ENCODE measurements at places on chromosomes 11 and 22.

GRCh38 chr11:46294365-46295309 lies 17.2 kb downstream of the CREB3L1 start:
- no peak for DNase-seq

DNA sequence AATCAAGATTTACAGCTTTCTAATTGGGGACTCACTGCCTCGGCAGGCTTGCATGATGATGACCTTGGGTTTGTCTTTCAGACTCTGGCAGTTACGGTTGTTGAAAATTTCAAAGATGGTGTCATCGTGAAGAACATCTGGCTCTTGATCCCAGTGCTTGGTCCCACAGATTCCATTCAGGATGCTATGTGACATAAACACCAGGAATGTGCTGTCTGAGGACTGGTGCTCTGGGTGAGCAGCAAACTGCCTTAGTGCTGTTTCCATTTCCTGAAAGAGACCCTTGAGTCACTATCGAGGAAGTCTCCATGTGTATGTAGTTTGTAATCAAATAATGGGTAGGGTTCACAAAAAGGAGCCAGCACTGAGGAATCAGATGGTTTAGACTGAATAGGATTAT lies 7.1 kb downstream of the CASP12 start:
- no peak for DNase-seq

DNA sequence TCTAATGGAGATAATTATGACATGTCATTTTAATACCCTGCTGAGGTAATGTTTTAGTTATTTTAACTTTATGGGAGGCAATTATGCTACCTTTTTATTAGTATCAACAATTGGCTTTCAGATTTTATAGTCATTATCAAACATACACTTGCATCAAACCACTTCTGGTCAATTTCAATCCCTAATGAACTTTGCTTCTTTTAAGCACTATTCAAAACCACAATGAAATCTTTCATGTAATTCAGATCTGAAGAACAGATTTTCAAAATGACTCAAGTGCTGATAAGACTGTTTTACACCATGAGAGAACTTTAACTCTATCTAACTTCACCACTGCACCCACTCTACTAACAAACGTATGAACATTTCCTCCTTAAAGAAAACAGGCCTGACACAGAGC lies 25.9 kb upstream of the CCDC34 start:
- DNase-seq = no peak

DNA sequence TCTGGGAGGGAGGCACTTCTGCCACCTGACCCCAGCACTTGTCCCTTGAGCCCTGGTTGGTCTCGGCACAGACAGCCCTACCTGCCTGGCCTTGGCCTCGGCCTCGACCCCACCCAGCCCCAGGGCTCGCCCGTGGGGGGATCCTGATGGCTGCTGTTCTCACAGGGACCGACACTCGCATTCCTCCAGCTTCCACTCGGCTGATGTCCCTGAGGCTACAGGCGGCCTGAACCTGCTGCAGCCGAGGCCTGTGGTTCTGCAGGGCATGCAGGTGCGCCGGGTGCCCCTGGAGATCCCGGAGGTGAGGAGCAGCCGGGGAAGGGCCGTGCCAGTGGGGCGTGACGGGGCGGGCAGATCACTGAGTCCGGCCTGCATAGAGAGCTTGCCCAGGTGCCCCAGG lies 5.1 kb downstream of the PCNX3 start:
- DNase-seq = no peak

DNA sequence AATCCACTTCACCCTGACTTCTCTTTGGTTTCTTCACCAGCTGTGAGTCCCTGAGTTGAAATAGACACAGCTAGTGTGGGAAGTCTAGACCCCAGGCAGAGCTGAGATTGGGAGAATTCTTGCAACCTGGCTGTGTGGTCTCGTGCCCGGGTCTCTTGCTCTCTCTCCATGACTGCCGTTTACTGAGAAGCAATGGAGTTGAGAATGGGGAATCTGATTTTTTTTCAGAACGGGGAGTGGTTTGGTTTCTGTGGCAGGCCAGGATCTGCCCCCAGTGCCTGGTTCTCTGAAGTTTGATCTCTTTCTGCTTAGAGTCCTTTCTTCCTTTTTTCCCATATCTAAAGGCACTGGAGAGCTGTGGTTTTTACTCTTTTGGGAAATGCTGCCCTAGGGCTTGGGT lies 1.5 kb downstream of the SIDT2 start:
- no peak for DNase-seq

- no peak for DNase-seq
These were observed 4.1 kb downstream of the TRABD start for GRCh38 chr22:50189849-50190181.

GRCh38 chr11:44047298-44047697 lies 483 bp upstream of the ACCSL start:
- DNase-seq = no peak

- no peak for DNase-seq
These were observed 18.5 kb downstream of the KRTAP5-5 start for GRCh38 chr11:1647901-1648652.

GRCh38 chr22:44994399-44995104 lies 15.3 kb downstream of the PHF21B start:
- DNase-seq = no peak

DNA sequence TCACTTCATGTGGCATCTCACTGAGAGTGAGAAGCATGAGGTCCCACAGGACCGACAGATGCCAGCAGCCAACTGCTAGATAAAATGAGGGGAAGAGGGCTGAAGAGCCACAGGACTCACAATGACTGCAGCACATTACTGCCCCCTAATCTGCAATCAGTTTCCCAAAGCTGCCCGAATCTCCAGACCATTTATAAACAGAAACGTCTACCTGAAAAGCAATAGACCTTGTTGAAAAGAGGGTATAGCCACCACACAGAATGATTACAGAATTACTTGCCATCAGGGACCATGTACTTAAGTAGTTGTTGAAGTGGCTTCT lies 12.4 kb upstream of the TEF start:
- no peak for DNase-seq

- no peak for DNase-seq
These were observed 489 bp downstream of the NUP98 start for GRCh38 chr11:3796801-3797328.

GRCh38 chr22:49587987-49588386 lies 239.7 kb downstream of the BRD1 start:
- no peak for DNase-seq

GRCh38 chr11:119910051-119910450 lies 181.1 kb upstream of the NECTIN1 start:
- DNase-seq = no peak

DNA sequence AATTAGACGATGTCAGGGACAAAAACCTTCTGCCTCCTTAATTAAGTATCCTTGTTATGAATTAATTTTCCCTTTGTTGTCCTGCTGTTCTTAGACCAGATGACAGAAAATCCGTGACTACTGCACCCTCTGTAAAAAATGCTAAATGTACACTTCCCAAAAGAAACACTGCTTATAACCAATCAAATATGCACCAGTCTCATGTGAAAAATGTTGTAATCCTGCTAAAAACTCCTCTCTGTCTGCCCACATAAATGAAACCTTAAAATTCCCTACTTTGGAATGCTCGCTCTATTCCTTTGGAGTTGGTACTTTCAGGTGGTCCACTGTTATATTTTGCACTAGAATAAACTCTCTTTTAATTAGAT lies 366.8 kb upstream of the CCDC179 start:
- DNase-seq = no peak

DNA sequence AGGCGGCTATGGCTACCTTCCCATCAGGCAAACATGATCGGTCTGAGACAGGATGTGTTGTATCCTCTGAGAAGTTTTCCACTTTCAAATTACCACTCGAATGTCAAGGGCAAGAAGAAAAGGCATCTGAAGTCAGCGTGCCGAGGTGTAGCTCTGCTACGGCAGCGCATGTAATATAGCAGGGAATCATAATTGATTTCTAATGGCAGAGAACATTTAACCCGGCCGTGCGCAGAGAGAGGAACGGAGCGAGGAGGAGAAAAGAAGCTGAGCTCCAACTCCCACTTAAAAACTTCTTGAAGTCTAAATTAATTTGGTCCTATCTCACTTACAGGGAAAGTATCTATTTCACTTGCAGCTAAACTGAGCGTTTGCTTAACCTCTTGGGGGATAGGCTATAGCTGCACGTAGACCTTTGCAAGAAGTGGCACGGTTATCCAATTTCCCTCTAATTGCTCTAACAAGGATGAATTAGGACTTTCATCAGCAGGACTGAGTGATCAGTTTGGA lies 137.3 kb upstream of the KIRREL3 start:
- DNase-seq = no peak

- no peak for DNase-seq
These were observed 65.5 kb upstream of the THY1 start for GRCh38 chr11:119488256-119488995.

GRCh38 chr11:73298233-73298632 lies 9.8 kb upstream of the ARHGEF17 start:
- no peak for DNase-seq

DNA sequence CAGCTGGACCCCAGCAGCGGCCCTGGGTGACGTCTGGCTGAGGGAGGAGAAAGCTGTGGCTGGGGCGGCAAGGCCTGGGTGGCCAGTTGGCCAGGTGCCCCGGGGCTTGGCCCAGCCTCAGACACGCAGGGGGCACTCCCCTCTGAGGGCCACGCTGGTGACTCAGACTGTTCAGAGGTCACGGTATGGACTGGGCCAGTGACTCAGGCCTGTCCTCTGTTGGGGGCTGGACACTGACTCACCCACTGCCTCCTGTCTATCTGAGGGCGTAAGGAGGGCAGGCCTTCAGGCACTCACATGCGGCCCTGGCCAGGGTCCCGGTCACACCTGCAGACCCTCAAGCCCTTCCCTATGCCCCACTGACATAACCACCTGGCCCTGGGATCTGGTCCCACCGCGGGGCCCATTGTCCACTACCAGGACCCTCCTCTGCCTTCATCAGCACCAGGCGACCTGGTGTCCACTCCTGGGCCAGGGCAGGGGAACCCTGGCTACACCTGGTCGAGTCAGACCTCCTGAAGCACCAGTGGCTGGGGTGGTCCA lies 3.7 kb upstream of the MUC5AC start:
- no peak for DNase-seq

GRCh38 chr22:38165922-38166593 lies 15.6 kb downstream of the PLA2G6 start:
- no peak for DNase-seq

DNA sequence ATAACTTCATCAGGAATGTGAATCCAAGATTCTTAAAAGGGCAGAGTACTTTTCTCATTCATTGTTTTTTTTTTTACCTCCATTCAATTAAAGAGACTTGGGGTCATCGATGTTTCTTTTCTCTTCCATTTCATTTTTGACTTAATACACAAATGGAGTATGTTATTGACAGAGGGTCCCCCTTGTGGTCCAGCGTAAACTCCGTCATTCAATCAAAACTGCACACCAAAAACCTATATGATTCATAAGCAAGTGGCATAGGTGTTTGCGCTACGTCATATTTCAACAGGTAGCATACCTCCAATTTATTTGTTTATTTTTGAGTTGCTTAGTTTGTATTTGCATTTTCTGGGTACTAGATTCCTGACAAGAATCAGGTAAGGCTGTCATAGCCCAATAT lies 12.7 kb upstream of the FOLH1 start:
- no peak for DNase-seq

DNA sequence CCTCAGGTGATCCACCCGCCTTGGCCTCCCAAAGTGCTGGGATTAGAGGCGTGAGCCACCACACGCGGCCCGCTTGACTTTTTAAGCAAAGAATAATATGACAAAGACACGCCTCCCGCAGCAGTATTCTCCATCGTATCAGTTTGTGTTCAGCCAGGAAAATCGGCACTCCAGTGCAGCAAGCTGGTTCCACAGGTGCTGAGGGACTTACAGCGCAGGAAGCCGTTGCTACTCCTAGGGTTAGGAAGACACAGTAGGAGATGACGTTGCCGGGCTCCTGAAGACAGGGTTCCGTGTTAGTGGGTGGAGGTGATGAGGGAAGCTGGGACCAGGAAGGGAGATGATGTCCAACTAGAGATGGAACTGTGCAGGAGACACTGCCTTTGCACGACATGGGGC lies 65.8 kb upstream of the CECR2 start:
- no peak for DNase-seq

- DNase-seq = no peak
These were observed 19.0 kb upstream of the E2F8 start for GRCh38 chr11:19259487-19260345.

DNA sequence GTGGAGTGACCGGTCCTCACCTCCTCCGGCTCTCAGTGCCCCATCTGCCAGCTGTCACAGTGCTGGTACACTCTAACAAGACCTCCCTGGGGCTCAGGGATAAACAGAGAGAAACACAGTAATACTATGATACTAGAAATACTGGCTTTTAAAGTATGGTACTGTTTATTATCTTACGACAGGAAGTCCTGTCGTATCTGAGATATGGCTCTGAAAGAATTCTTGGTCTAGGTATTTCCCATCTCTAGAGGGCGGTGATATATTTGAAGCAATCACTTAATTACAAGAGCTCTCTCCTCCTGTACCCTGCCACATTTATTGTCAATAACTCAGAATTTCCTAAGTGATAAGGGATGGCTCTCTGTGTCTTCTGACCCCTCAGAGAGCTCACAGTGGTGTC lies 119.1 kb downstream of the RRM1 start:
- no peak for DNase-seq

DNA sequence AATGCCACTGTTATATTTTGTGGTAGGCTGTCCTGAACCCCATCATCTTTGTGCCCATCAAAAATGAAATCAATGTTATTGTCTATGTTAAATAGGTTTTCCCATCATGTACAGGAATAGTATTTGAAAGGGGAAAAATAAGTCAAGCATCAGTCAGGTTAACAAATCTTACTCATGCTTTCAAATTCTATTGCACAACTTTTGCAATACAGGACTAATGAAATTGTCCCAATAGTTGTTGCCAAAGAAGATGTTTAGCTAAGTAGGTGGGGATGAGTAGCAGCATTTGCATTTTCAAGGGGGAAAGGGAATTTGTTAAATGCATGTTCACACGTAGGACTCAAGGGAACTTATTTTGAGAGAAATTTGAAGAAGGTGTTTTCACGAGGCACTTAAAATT lies 962.1 kb downstream of the JRKL start:
- no peak for DNase-seq

- DNase-seq = no peak
These were observed 44.7 kb downstream of the REXO2 start for GRCh38 chr11:114483929-114484328.

DNA sequence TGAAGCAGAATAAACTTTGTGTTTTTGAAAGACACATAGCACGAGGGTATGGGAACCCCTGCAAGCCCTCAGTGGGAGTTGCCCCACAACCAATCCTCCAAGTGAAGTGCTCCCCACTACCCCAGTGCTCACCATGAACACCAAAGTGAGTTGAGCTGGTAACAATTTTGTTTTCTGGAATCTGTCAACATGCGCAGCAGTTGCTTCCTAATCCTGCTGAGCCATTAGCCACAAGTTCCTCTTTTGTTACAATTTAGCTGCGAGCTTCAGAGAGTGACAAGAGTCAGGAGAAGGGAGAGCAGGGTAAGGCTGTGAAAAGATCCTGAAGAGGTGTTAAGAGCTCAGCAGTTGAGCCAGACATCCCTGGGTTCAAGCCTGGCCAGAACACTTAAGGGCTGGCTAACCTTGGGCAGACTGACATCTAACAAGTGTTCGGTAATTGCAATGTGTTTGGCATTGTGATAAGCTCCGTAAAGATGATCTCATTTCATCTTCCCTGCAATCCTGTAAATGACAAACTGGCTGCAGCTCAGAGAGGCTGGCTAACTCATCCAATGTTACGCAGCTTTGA lies 24.1 kb upstream of the ASPHD2 start:
- DNase-seq = no peak
